ENCODE measurements at places on chromosomes 4 and X. TPM values are rescaled to one million over a fixed set of nuclear protein-coding genes. Genes with fewer than 3 reads are reported as not detected.

Gene MAGEB17
- not detected for total RNA-seq

Gene ADAM29
- total RNA-seq, result not detected

Gene FANCB
- total RNA-seq, result 3.9 TPM

Gene GLRA2
- total RNA-seq, result not detected

Gene REELD1
- total RNA-seq, result not detected

Gene GJB1
- total RNA-seq, result not detected

Gene IL13RA2
- total RNA-seq, result not detected

Gene RAB41
- total RNA-seq, result not detected

Gene RAB40A
- total RNA-seq, result not detected

Gene NRK
- 15.8 TPM for total RNA-seq

Gene SSX2
- total RNA-seq, result not detected

Gene CTAG1A
- not detected for total RNA-seq

Gene DDIT4L
- 1.3 TPM for total RNA-seq

Gene FUNDC2
- total RNA-seq, result 25.1 TPM

Gene NCAPG
- 28.2 TPM for total RNA-seq

Gene INTU
- total RNA-seq, result 1.3 TPM

Gene PHEX
- total RNA-seq, result 0.45 TPM

Gene AMER1
- total RNA-seq, result 1.0 TPM

Gene KLHL13
- 3.2 TPM for total RNA-seq

Gene ZNF630
- 1.3 TPM for total RNA-seq

Gene GAGE13
- not detected for total RNA-seq

Gene CENPE
- 9.8 TPM for total RNA-seq

Gene AP1AR
- total RNA-seq, result 8.8 TPM

Gene ABCG2
- total RNA-seq, result 0.67 TPM

Gene MAGEA4
- not detected for total RNA-seq

Gene RAP1GDS1
- total RNA-seq, result 49.3 TPM

Gene ARMCX4
- total RNA-seq, result 1.8 TPM

Gene CAPN6
- under 0.01 TPM for total RNA-seq

Gene ENOPH1
- 35.6 TPM for total RNA-seq

Gene GC
- total RNA-seq, result not detected

Gene TEX13B
- total RNA-seq, result not detected

Gene HCFC1
- 43.1 TPM for total RNA-seq

Gene HERC5
- total RNA-seq, result 0.17 TPM

Gene UGT8
- total RNA-seq, result 0.17 TPM

Gene ASB12
- total RNA-seq, result 0.17 TPM

Gene DUSP21
- total RNA-seq, result not detected

Gene PPP2R2C
- total RNA-seq, result 0.15 TPM

Gene ABLIM2
- total RNA-seq, result under 0.01 TPM

Gene UBE2K
- total RNA-seq, result 16.5 TPM

Gene CLGN
- 5.9 TPM for total RNA-seq

Gene UPF3B
- 2.1 TPM for total RNA-seq

Gene AWAT2
- not detected for total RNA-seq

Gene FAAH2
- not detected for total RNA-seq

Gene PAGE1
- not detected for total RNA-seq

Gene SMR3B
- total RNA-seq, result not detected

Gene LDB2
- 3.9 TPM for total RNA-seq

Gene RXFP1
- 0.15 TPM for total RNA-seq

Measured in bronchus fibroblast of lung (primary cell).